ENCODE measurements at places on chromosomes 1 and 21.

GRCh38 chr1:34500451-34500850, 254.4 kb upstream of the GJB5 start:
- no peak for DNase-seq

DNA sequence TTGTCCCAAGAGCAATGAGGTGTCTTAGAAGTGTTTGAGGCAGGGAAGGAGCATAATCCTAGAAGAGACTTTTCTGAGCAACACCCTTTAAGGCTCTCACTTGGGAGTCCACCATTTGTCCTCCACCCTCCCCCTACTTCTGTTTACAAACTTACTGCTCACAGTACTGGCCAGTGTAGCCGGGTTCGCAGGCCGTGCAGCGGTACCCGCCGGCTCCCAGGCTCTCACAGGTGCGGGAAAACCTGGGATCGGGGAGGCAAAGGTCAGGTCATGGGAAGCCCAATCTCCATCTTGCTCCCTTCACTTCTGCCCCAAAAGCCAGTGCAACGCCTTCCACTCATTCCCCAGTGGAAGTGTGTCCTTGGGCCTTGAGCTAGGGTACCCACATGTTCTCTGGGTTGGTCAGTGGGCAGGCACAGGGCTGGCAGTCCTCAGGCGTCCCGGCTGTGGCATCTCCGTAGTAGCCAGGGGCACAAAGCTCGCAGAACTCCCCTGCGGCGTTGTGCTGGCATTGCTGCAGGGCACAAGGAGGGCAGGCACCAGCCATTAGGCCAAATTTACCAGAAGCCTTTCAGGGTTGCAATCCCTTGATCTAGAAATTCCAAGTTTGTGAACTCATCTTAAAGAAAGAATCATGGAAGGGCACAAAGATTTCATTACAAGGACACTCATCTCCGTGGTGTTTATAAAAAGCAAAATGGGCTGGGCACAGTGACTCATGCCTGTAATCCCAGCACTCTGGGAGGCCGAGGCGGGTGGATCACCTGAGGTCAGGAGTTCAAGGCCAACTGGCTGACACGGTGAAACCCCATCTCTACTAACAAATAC, 49.8 kb downstream of the LDLRAD2 start:
- no peak for DNase-seq

DNA sequence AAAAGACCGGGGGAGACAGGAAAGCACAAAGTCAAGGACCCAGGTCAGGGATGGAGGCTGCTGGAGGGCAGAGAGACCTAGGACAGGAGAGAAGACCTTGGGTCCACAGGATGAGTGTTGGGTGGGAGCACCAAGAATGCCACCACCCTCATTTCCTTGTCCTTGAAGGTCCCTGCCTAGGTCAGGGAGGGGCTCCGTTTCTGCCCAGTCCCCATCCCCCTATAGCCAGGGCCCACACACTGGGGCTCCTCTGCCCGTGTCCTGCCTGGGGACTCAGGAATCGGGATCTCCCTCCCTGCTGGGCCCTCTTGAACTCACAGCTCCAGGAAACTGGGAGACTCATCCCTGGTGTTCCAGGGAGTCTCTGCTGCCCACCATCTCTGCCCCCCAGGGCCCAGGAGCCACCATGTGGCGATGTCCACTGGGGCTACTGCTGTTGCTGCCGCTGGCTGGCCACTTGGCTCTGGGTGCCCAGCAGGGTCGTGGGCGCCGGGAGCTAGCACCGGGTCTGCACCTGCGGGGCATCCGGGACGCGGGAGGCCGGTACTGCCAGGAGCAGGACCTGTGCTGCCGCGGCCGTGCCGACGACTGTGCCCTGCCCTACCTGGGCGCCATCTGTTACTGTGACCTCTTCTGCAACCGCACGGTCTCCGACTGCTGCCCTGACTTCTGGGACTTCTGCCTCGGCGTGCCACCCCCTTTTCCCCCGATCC, 584 bp downstream of the TINAGL1 start:
- no peak for DNase-seq

- no peak for DNase-seq
Measured at GRCh38 chr1:43962324-43962723, 7.5 kb upstream of the DPH2 start.

GRCh38 chr1:73659136-73659535, 538.8 kb downstream of the LRRIQ3 start:
- DNase-seq: no peak

GRCh38 chr1:185824106-185824505, 89.9 kb downstream of the HMCN1 start:
- DNase-seq: no peak

DNA sequence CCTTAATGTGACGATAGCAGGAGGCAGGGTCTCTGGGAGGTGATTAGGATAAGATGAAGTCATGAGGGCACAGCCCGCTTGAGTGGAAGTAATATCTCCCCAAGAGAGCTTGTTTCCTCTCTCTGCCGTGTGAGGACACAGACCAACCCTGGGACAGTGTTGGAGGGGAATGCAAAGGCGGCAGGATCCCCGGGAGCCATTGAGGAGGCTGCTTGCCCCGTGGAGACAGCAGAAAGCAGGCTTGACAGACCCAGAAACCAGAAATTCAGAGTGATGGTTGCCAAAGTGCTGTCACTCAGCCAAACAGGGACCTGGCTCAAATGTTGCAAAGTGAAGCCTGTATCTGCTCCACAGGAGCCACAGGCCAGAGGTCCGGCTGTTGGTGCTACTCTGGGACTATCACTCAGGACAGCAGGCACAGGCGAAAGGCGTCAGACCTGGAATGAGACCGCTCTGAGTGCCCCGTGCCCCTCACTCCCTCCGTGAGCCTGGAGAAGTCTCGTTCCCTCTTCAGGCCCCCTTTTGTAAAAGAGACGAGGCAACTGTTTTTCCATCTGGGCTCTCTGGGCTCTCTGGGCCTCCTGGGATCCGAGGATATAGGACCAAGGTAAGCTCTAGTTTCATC, 96.6 kb upstream of the VANGL1 start:
- DNase-seq: no peak
